Dorsolateral prefrontal cortex (tissue), 122 donors: ENCODE measurements at places on chromosomes 11 and 22.

- no peak for DNase-seq
Observed at GRCh38 chr11:66101066-66101464, 31.0 kb downstream of the PACS1 start.

DNA sequence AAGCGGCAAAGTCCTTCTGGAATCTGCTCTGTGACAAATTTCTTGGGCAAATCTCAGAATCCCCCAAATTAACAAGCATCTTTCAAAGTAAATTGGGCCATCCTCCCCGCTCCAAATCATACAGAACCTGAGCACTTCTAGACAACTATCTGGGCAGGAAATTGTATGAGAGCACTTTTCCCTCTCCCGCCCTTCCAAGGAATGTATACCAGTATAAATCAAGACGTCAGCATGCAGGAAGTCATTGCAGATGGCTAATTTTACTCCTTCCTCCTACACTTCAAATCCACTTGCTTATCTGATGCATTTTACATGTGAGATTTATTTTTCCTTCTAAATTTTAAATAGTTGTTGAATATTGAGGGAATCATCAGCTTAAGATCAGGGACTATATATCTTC, 52.1 kb downstream of the NTM start:
- DNase-seq: no peak

DNA sequence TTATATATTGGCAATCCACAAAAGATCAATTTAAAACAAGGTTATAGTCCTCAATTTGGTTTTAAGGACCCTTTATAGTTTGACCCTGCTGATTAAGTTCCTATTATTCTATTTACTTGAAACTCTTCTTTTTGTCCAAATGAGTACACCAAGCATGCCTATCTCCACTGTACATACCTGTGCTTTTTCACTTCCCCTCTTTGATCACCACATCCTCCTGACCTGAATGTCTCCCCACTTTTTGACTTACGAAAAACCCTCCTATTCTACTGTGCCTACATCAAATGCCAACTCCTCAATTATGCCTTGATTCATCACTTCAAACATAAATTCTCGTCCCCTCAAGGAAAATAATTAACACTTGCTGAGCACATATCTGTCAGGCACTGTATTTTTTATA, 113.5 kb downstream of the SOX6 start:
- DNase-seq: no peak

GRCh38 chr11:5524756-5525155, 8.3 kb upstream of the UBQLNL start:
- no peak for DNase-seq

DNA sequence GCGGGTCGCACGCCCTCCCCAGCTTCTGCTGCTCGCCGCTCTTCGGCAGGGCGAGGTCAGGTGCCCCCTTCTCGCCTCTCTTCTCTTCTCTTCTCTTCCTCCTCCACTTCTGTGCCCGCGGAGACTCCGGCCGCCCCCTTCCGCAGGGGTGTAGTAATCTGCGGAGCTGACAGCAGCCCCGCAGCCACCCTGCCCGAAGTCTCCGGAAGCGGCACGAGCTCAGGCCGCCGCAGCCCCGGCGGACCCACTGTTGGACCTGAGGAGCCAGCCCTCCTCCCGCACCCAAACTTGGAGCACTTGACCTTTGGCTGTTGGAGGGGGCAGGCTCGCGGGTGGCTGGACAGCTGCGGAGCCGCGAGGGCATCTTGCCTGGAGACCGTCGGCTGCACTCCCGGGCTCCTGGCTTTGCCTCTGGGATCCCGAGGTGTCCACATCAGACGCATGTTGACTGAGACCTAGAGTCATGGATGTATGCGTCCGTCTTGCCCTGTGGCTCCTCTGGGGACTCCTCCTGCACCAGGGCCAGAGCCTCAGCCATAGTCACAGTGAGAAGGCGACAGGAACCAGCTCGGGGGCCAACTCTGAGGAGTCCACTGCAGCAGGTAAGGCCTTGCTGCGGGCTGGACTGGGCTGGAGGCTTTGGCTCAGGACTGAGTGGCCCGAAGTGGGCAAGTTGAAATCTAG, 486 bp downstream of the STIM1 start:
- no peak for DNase-seq
